Tibial nerve (tissue), 4 donors: ENCODE measurements at places on chromosomes 12 and 14.

GRCh38 chr12:87290505-87290904 lies 738.7 kb downstream of the C12orf50 start:
- DNase-seq = no peak

DNA sequence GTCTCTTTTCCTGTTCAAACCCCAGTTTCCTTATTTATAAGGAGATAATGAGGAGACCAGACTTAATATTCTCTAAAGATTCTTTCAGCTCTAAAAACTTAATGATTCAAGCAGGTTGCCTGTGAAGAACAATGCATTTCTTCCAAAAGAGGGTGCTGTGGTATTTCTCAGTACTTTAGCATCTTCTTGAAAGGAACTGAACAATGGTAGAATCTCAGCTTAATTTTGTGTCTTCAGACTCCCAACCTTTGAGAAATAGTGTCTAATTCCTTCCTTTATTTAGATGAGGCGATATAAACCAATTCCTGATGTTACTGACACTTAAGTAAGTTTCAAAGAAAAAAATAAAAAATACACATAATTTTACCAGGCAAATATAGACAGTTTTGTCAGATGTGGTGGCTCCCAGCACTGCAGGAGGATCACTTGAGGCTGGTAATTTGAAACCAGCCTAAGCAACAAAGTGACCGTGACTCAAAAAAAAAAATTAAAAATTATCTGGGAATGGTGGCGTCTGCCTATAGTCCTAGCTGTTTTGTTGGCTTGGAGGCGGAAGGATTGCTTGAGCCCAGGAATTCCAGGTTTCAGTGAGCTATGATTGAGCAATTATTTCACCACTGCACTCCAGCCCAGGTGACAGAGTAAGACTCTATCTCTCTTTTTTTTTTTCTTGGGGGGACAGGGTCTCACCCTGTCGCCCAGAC lies 76.9 kb upstream of the PSMA6 start:
- DNase-seq = no peak

DNA sequence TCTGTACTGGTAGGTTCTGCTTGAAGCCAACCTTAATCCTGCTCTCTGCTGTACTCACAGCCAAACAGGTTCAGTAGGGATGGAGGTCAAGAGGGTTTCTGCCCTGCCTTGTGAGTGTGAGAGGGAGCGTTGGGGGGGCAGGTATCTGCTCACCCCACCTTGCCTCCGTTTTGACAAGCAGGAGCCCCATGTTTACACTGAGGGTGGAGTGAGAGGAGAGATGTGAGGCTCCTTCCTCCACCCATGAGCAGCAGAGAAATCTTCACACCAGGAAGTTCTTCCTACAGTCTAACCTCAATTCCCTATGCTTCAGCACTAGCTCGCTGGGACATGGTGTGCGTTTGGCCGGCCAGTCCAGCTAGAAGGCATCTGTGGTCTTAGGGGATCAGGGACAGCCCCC lies 4.2 kb downstream of the KRT80 start:
- DNase-seq = no peak

GRCh38 chr12:538731-539539 lies 79.2 kb downstream of the B4GALNT3 start:
- no peak for DNase-seq

DNA sequence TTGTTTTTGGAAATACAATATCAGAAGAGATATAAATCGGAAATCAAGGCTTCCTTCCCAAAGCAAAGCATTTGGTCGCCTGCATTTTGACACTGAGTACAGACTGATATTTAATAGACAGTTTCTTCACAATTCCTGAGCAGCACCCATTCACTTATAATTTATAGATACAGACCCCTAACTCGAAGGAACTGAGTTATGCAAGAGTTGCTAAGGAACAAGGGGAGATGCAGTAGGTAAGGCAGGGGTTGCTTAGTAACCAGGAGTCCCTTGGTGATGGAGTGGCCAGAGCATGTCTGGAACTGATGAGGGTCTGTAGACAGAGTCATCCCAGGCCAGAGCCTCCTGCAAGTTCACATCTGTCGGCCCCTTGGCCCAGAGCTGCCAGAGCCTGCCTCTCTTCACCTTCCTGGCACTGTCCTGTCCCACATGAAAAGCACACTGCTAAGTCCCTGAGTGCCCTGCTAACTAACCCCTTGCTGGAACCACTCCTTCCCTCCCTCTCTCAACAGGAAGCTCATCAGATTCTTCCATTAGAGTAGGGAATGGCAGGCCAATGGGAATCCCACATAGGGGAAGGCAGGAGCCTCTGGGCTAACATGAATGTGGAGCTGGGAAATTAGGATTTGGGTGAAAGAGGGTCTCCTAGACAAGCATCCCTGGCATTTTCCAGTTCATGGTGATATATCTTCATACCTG lies 3.6 kb upstream of the DHRS2 start:
- no peak for DNase-seq

DNA sequence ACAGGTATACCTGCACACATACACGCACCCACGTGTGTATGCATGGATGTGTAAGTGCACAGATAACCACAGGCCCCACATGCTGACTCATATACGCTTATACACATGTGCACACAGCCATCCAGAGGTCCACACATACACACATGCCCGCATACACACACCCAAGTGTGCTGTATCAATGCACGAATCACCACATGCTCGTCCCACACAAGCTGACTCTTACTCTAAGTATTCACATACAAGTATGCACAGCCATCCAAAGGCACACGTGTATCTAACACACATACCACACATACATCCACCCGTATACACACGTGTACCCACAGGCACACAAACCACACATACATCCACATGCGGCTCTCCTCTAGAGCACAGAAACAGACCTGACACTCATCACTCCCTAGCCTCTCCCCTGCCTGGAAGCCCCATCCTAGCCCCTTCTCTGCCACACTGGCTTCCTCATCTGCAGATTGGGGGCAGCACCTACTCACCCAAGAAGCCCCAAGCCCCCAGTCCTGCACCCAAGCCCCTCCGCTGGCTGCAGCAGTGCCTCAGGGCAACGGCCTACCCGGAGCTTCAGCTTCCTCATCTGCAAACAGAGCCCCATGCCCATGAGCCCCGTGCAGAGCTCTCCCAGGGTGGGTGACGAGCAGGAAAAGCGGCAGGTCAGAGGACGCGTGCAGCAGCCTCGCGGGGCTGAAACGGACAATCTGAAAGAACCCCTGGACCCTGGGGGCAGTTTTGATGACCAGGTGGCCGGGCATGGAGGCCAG lies 105.4 kb downstream of the NCOR2 start:
- DNase-seq = no peak

DNA sequence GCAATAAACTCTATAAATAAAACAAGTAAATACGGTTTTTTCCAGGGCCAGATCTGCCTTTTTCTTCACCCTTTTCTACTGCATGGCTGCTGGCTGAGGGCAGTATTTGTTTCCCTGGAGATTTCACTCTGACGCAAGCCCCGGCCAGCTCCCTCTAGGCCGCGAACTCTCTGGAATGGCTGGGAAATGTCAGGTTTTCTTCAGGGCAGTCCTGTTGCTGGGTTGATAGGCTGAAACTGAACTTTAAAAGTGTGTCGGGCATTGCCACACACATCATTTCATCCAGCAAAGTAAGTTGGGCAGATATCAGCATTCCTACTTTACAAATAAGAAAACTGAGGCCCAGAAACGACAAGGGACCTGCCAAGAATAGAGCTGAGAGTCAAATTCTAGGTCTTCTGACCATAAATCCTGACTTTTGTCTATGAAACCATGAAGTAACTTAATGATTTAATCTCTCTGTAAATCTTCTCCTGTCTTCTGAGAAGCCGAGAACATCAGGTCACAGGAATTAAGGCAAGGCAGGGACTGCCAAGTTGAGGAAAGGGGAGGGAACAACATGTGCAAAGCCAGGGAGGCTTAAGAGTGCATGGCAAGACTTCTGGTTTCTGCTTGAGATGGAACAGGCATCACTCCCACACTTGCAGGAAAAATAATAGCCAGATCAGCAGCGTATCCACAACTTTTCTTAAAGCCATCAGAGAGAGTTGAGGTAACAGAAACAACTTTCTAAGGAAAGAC lies 205.0 kb upstream of the CCDC196 start:
- no peak for DNase-seq

DNA sequence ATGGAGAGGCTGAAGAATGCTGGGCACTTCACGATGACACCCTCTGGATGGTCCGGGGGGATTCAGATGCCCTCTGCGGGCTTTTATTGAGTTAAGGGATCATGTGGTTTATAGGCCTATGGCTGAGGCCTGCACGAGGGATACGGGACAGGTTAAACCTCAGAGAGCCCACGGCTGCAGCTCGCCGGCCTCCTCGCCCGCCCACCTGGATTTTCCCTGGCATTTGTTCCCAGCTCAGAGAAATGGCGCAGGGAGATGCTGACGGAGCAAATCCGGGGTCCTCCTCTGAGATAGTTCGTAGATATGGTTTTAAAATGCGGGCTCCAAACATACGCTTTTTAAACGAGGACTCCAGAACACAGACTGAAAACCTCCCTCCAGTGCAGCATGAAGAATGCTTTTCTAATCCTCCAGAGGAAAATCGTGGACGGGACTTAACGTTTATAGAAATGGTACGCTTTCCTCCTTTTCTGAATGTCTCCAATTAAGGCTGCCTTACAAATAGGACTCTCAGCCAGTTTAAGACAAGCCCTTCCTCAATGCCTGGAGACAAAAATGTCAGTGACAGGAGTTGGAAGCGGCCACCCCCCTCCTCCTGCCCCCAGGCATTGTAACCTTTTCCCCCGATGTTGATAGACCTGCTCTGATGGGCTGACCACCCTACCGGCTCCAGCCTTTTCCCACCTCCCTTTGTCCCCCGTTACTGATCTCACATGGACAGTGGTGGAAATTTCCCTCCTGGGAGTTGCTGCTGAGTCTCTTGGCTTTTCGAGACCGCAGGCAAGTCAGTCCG lies 16.6 kb downstream of the CCND2 start:
- DNase-seq = no peak

DNA sequence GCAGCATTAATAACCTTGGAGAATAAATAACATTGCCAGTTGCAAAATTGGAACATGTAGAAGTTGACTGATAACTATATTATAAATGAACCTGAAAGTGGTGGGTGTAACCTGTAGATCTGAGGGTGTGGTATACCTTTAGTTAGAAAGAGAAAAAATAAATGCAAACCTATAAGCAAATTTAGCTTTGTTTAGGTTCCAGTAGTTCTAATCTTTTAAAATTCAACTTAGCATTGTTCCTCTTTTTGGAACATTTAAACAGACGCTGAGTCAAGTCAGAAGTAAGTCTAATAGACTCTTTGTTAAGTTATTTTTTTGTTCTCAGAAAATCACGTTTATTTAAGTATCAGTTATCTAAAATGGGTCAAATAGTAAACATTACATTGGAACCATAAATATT lies 120.0 kb downstream of the DNAI7 start:
- no peak for DNase-seq

- DNase-seq = no peak
These were observed 59.3 kb upstream of the FKBP4 start for GRCh38 chr12:2735432-2735831.

DNA sequence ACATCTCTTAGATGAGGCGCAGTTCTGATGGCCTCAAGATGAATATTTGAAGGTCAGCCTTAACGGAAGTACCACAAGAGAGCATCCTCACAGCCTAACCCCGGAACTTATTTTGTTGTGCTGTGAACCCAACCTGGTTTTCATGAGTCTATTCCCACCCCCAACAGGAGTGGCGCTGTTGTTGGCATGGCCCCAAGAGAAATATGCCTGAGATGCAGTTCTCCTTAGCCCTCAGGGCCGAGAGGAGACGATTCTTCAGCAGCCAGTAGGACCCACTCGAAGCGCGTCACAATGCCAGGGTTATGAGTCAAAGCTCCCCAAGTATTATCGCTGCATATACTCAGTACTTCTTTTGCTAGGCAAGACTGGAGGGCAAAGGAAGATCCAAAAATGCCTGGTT lies 24.5 kb upstream of the BCL11B start:
- no peak for DNase-seq
